Hippocampal formation (tissue), 2 donors: ENCODE measurements at places on chromosomes 7 and 10.

DNA sequence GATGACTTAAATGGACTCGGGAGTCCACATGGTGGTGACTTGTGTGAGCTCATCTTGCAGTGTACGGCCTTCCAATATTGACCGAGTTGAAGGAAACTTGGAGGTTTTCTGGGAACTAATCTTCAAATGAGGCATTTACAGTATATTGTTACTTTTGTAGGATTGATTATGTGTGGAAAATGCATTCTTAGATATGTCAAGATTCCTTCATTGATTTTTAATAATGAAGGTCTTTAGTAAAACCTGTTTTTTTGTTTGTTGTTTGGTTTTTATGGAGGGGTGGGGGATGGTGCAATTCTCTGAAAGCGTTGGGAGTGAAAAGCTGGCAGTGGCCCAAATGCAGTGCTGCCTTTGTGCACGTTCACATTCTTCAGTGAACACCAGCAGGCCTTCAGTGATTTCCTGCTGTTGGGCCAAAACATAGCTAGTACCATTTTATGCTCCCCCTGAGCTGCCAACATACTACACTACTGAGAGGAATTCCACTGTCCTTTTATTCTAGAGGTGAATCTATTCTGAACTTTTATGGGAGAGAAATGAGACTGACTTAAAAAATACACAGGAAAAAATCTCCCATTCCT is 50.4 kb downstream of the CCNY start:
- DNase-seq, result no peak

GRCh38 chr10:70759781-70760180 is 25.4 kb downstream of the TBATA start:
- no peak for DNase-seq

- no peak for DNase-seq
Observed at GRCh38 chr7:17150018-17150417, 148.4 kb upstream of the AHR start.

DNA sequence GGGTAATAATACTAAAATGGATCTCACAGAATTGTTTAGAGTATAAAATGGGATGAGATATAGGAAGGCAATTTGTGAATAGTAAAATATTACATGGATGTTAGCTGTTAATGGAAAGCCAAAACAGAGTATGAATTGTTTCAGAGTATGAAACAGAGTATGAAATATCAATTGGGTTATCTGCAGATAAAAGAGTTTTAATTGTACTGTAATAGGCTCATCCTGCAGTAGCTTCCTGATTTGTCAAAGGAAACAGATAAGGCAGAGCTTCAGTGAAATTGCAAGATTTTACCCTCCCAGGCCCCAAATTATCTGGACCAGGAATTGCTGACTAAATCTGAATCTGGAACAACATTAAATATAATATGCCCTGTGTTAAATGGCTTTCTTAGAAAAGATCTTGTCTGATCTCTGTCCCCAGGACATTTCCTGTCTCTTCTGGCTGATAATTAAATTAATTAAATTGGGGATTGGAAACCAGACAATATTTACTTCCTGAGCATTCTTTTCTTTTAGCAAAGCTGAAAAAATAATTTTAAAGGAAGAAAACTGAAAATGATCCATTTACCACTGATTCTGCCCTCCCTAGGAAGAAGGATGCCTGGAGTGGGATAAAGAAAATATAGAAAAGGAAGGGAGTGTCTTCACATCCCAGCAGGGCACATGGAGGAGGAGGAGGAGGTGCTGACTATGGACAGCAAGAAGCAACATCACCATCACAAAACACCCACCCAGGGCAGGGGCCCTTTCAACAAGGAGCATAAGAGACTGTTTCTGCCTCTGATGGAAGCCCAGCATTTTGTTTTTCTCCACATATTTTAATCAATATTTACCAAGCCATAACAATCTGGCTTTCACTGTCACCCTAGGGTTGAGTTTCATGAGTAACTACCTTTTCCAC is 18.5 kb downstream of the PTN start:
- DNase-seq, result no peak

DNA sequence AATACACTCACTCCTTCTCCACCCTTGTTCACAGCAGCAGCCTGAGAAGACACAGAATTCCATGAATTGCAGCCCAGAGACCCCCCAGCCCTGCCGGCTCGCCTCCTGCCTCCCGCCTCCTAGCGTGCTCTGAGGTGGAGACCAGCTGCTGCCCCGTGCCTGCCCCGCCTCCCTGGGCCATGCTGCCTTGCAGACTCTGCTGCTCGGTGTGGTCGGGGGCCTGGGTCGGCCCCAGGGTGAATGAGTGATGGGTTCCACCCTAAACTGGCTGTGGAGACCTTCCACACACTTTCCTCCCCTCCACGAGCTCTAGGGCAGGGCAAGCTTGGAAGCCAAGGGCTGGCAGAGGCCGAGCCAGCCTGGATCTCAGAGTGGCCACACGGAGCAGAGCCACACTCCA is 479.3 kb downstream of the DNAJB6 start:
- DNase-seq, result no peak

GRCh38 chr7:1740214-1740613 is 70.1 kb downstream of the ELFN1 start:
- DNase-seq, result no peak

DNA sequence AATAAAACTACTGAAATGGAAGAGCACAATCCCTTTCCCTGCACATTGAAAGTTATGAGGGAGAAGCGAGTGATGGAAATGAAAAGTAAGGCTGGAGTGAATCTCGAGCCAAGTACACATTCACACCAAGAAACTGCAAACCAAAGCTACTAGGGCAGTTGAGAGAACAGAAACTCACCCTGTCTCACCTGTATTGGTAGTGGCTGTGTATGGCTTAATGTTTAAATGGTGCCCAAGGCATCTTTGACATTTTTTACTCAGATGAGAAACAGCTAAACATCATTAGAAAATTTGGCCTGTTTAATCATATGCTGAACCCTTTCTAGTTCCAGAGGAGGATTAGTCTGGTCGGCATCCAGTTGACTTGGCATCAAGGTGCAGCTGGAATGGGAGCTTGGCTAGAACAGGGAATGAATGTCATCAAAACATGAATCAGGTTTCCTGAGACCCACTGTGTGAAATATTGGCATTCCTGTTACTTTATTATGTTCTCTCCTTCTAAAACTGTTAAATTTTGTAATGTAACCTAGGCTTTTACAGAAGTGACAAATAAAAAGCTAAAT is 840.8 kb downstream of the GRM8 start:
- DNase-seq, result no peak

DNA sequence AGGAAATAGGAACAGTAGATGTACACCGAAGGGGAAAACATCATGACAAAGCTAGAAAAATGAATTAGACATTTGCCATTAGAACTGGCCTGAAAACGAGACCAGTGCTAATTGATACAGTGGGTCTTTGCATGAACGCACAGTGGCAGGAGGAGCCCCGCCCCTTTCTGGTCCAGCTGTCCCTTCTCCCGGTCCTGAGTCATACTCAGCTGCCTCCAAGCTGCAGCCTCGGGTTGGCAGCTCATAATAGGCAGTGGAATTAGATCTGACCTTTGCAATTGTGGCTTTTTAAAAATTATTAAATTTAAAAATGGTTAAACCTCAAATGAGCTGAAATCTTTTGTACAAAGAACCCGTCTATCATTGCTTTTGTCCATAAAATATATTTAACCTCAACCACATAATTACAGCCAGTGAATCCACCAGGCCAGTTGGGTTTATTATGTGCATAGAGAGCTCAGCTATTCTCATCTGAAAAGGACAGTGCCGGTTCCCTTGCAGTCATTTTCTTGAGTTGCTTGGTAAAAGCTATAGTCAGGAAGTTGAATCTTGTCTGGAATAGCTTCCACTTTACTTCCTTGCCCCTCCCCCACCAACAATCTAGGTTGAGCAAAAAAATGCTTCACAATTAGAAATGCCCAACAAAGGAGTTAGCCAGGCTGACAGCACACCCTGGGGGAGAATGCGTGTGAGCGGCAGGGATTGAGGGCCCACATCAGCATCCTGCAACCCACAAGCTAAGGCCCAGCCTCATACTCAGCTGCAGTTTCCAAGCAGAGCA is 147.1 kb downstream of the BUB3 start:
- peak; percentile 70 for DNase-seq

DNA sequence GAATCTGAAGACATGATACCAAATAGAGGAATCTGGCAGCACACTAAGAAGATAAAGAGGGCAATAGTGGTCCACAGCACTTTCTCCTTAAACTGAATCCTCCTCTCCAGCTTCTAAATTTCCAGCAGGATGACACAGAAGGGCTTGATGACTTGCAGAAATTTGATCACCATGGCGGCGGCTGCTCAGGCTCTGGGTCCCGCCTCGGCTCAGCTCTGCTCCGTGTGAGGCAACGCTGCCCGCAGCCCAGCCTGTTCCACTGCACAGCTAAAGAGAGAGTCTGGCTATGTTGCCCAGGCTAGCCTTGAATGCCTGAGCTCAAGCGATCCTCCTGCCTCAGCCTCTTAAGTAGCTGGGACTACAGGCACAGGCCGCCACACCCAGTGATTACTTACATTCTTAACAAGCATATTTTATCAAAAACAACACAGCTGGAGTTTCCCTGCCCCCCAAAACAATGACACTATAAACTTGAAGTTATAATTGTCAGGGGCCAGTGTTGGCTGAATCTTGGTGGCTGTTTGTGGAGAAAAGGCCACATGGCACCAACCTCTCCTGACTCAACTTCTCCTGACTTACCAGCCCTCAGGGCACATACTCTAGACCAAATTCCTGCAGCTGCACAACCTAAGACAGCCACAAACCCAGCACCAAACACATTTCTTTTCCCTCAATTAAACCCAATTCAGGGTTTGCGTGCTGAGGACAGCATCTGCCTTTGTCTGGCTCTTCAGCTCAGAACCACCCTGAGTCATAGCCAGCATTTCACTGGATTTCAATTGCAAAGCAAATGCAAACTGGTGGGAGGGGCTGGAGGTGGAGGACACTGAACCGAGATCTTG is 11.6 kb upstream of the TNPO3 start:
- DNase-seq, result no peak

GRCh38 chr10:62037890-62038608 is 136.6 kb downstream of the ARID5B start:
- DNase-seq, result no peak

DNA sequence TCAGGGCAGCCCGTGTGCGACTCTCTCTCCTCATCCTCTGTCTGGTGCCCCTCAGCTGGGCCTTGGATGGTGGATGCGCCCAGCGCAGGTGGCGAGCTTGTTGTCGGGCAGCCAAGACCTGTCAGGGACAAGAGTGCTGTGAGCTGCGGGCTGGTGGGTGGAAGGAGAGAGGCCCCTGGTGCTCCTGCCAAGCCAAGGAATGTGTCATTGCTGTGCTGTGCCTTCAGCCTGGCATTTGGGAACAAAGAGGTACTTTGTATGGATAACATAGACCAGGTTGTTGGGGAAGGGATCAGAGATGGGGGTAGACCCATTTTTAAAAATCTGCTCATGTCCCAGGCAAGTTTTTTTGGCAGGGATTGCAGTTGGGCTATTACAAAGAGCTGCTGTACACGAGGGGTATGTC is 120.9 kb downstream of the PKD1L1 start:
- no peak for DNase-seq

DNA sequence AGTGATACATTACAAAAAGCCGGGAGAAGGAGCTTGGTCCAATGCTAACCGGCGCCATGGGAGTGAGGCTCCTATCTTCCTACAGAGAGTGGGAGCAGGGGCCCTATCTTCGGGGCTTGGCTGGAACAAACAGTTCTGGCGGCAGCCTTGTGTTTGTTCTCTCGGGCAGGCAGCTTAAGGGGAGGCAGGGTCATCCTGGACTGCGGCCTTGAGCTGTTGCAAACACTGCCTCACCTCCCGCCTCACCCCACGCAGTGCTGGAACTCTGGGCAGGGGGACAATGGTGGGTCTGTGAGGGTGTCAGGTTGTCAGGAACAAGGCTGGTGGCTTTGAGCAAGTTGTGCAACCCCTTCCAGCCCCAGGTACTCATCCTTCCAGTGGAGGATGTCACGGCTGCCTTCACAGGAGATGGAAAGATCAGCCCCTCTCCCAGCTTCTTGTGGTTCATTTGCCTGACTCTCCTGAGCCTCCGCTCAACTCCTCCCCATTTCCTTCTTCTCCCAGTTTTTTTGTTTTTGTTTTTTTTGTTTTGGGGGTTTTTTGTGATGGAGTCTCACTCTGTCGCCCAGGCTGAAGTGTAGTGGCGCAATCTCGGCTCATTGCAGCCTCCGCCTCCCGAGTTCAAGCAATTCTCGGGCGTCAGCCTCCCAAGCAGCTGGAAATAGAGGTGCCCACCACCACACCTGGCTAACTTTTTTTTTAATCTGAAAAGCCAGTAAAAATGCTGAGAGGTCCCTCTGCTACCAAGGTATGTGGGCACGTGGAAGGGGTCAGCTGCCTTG is 57.4 kb downstream of the SPOCK2 start:
- no peak for DNase-seq

- DNase-seq, result no peak
Observed at GRCh38 chr10:11218395-11218794, 200.7 kb downstream of the CELF2 start.

DNA sequence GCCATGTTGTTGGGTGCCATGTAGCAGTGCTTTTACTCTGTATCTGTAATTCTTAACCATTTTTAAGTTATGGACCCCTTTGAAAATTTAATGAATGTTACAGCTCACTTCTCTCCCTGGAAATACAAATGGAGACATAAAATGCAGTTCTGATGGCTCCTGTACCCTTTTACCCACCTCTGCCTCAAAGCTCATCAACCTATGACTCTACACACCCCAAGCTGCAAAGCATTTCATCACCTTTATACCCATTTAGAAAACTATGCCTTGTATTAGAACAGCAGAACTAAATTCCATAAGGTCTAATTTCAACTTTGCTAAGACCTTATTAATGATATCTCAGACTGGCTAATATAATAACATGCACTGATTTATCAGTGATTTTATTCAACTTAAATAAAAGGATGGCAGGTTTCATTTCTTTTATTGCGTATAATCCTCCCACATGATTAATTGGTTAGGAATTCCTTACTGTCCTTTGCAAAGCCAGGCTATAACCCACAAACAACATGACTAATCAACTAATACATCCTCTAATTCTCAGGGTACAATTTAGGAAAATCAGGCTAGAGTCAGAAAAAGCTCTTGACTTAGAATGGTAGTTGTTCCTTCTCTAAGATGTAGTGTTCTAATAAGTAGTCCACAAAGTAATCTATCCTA is 68.1 kb downstream of the CPEB3 start:
- no peak for DNase-seq

DNA sequence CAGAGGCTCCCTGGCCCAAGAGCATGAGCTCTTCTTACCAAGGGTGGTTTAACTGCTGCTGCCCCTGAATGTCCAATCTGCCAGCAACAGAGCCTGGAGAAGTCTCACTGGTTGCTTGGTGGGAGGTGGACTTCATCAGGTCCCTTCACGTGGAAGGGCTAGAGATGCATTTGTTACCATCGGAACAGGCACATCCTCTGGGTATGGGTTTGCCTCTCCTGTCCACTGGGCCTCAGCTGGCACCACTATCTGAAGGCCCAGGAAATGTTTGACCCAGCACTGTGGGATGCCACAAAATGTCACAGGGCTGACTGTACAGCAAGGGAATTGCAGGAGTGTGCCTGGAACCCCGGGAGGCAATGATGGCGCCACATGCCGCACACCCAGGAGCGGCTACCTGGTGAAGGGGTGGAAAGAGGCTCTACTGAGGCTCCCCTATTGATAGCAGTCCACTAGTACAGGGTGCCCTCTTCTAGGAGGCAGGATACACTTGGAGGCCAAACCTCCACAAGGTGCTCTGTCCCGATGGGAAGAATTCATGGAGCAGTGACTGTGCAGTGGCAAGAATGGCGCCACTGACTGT is 603.1 kb upstream of the MGMT start:
- DNase-seq, result no peak
